ENCODE measurements at places on chromosomes 7 and 10. TPM values are rescaled to one million over a fixed set of nuclear protein-coding genes. Genes with fewer than 3 reads are reported as not detected.

DNA sequence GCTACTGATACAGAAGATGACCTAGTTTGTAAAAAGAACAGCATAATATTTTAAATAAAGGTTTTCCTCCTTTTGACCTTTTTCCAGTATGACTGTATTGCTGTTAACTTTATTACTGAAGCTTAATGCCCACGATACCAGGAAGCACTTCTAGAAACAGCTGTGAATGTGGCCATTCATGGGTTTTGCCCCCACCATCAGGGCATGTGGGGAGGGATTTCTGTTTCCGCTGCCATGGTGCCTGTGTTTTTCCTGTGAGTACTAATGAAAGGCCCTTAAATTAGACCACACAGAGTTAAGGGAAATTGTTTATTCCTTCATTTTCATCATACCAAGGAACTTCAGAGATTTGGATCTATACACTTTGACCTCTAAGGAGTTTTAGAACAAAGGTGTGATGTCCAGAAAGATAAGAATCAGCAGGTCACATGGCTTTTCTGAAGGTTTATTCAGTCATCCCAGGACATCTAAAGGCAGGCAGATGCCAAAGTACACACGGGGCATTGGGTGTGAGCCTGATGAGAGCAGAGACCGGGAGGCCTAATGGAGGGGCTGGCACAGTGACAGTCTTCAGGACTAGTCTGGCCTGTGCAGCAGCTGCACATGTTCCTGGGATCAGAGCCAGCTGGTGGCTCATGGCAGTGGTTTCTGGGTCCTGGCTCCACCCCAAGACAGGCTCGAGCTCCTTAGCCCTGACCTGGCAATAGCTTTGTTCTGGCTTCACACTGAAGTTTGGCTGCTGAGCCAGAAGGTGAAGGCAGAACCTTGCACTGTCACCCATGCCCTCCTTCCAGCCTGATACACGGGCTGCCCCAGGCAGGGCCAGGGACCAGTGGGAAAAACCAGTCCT is 190.9 kb downstream of the REEP3 start:
- peak; percentile 48 for DNase-seq

- DNase-seq: no peak
These were observed 175.4 kb downstream of the CELF2 start for GRCh38 chr10:11193001-11193551.

GRCh38 chr7:23654508-23654907 is 25.5 kb upstream of the FAM221A start:
- no peak for DNase-seq

GRCh38 chr7:3028758-3029093 is 14.9 kb downstream of the CARD11 start:
- DNase-seq: no peak

GRCh38 chr10:31147210-31147608 is 115.5 kb upstream of the ZNF438 start:
- no peak for DNase-seq

Gene TNS3
- 38.4 TPM for polyA plus RNA-seq

Gene TEX36
- polyA plus RNA-seq: not detected

- DNase-seq: no peak
These were observed 2.4 kb downstream of the ADRB1 start for GRCh38 chr10:114046087-114046458.

DNA sequence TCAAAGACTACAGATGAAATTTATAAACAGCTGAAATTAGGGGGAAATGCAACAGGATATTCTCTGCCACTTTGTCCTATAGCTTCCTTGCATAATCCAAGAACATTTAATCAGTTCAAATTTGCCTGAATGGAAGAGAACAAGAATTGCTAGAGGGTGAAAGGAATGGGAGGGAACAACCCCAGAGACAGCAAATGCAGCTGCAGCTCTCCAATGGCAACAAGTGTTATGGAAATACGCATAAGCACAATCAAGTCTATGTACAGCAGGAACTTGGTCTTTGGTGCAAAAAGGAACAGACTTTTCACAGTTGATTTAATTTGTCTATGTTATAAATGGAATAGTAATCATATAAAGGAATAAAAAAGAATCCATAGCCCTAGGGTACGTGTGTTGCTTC is 269.0 kb upstream of the ETV1 start:
- DNase-seq: no peak

- no peak for DNase-seq
These were observed 5.1 kb upstream of the ZNF32 start for GRCh38 chr10:43653746-43654145.

Gene TET1
- 0.22 TPM for polyA plus RNA-seq

Gene CHRM2
- not detected for polyA plus RNA-seq

GRCh38 chr7:127895814-127896280 is 135.4 kb downstream of the LRRC4 start:
- no peak for DNase-seq
